ENCODE measurements at places on chromosomes 1 and 21. TPM values are rescaled to one million over a fixed set of nuclear protein-coding genes. Genes with fewer than 3 reads are reported as not detected.

CLEC20A gene
- total RNA-seq, result not detected

LMOD1 gene
- 0.37 TPM for total RNA-seq

LYSMD1 gene
- 18.9 TPM for total RNA-seq

FAM72B gene
- total RNA-seq, result 48.4 TPM

GPR37L1 gene
- total RNA-seq, result 0.06 TPM

SLFNL1 gene
- 0.19 TPM for total RNA-seq

MR1 gene
- 0.03 TPM for total RNA-seq

DNA sequence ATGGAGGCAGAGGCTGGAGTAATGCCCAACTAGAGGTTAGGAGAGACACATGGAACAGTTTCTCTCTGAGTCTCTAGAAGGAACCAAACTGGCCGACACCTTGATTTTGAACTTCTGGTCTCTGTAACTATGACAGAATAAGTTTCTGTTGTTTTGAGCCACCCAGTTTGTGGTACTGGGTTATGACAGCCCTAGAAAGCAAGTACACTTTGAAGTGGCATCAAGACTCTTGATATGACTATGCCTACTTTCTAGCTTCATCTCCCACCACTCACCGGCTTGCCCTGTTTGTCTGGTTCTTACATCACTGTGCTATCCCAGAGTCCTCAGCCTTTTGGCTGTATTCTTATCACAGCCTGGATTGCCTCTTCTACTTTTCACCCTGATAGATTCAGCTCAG lies 230.3 kb upstream of the USP24 start:
- H3K27me3 ChIP-seq, result no peaks in the 10 kb centered on the region
- no peak for DNase-seq
- no peaks in the 10 kb centered on the region for H3K4me1 ChIP-seq
- H3K27ac ChIP-seq, result no peak overlapping the region
- H3K4me3 ChIP-seq, result no peak overlapping the region
- H3K36me3 ChIP-seq, result no peaks in the 10 kb centered on the region

GRCh38 chr21:44555200-44555875 lies 3.3 kb downstream of the KRTAP10-3 start:
- no peak for DNase-seq
- H3K27ac ChIP-seq, result no peak overlapping the region
- H3K4me3 ChIP-seq, result no peak overlapping the region

DNA sequence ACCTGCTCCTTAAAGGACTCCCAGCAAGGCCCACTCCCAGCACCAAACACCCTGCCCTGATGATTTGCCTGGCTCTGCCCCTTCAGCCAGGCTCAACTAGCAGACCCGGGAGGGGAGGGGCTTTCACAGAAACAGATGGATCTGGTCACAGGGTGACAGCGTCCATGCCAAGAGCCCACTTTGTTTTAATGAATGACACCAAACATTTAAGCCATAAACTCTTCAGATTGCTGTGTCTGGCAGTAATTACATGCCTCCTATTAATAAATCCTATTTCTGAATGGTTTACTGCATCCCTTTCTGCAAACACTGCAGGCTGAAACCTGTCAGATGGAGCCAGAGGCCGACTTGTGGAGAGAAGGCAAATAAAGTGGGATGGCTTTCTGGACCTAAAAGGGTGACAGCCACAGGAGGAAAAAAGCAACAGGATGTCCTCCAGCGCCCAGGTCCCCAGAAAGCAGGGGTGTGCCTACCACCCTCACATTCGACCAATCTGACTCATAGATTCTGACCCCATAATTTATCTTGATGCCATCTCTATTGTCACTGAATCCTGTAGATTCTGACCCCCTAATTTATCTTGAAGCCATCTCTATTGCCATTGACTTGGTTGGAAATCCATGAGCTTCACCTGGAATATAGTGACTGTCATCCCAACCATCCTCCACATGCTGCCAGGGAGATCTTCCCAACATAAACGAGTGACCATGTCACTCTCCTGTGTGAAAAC lies 200.9 kb downstream of the PLPP3 start:
- no peaks in the 10 kb centered on the region for H3K27me3 ChIP-seq
- peaks cover 45% of the 10 kb centered on the region for H3K4me1 ChIP-seq
- H3K4me3 ChIP-seq, result no peak overlapping the region
- H3K27ac ChIP-seq, result no peak overlapping the region

DNA sequence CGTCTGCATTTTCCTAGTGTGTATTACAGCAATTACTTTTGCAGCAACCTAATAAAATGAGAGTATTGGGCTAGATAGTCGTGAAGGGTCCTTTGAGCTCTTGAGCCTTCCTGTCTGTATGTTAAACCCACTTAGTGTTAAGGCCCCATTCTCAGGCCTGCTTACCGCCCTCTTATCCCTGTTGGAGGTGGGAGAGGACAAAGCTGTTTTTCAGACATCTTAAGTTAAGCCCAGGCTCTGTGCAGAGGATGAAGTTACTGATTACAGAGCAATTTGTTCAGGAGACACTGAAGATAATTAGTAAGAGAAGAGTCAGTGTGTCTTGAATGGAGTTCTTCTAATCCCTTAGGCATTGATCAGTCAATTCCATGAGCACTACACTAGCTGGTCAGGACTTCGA lies 114.6 kb downstream of the UCK2 start:
- H3K4me1 ChIP-seq, result peaks cover 42% of the 10 kb centered on the region
- peaks cover 59% of the 10 kb centered on the region for H3K27me3 ChIP-seq

- H3K27me3 ChIP-seq, result no peaks in the 10 kb centered on the region
- no peak overlapping the region for H3K4me3 ChIP-seq
- no peaks in the 10 kb centered on the region for H3K36me3 ChIP-seq
- no peaks in the 10 kb centered on the region for H3K4me1 ChIP-seq
- no peak for DNase-seq
Measured at GRCh38 chr21:26800970-26801431, 44.2 kb downstream of the ADAMTS1 start.

- H3K27me3 ChIP-seq, result no peaks in the 10 kb centered on the region
- no peak overlapping the region for H3K27ac ChIP-seq
- H3K4me1 ChIP-seq, result no peaks in the 10 kb centered on the region
- no peak for DNase-seq
- no peak overlapping the region for H3K4me3 ChIP-seq
Measured at GRCh38 chr1:34115233-34115632, 49.8 kb downstream of the CSMD2 start.

- no peaks in the 10 kb centered on the region for H3K27me3 ChIP-seq
- no peak for DNase-seq
- no peaks in the 10 kb centered on the region for H3K4me1 ChIP-seq
- H3K4me3 ChIP-seq, result no peak overlapping the region
- no peaks in the 10 kb centered on the region for H3K36me3 ChIP-seq
Measured at GRCh38 chr1:199616947-199617346, 410.6 kb upstream of the NR5A2 start.

Measured in neural progenitor cell (in vitro differentiated cells).